GM10248 (cell line): ENCODE measurements at places on chromosomes 5 and 9.

DNA sequence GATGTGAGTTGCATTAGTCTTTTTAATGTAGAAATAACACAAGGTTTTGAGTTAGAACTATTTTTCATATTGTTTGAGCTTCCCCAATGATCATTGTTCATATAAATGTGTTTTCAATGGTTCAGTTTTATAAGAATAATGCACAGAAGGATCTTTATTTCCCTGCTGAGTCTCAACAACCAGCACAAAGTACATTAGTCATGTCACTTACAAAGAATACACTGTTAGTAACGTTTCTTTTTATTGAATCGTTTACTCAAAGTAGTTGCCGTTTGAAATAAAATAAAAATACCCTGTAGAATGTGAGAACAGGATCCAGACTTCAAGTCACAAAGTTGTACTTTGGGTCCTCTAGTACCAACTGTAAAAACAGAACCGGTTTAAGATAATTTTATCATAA is 41.5 kb downstream of the ERCC8 start:
- DNase-seq, result no peak

GRCh38 chr5:153594785-153595184 is 104.3 kb downstream of the GRIA1 start:
- no peak for DNase-seq

DNA sequence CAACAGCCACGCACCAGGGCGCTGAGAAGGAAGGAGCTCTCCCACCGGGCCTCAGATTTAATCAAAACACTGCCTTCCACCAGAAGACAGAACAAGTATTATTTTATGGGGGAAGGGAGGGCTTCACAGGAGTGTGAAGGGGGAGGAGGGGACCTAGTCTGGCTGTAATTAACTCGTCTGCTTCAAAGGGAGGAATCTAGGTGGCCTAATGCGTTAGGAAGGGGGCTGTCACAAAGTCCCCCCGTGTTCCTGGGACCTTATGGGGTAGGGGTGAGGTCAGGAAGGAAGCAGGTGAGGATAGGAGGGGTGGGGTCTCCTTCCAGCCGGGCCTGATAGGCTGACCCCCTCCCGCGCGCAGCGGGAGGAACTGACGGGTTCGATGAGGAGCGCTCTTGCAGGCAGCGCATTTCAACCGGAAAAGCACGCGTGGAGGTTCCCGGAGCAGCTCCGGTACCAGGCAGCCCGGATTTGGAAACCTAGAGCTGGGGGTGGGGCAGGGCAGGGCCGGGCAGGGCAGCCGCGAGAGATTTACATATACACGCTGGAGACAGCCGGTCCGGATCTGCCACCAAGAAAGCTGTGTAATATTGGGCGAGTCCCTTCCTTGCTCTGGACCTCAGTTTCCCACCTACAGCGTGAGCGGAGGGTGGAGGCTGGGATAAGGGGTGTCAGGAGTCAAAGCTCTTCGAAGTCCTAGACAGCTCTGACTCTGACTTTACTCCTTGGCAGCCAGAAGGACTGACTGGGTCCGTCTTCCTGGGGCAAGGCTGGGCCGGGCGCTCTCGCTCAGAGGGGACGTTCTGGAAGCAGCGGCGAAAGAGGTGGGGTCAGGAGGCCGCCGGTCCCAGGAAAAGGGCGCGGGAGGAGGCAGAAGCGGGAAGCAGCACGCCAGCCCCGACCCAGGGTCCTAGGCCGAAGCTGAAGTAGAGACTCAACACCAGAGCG is 1.8 kb downstream of the SHB start:
- no peak for DNase-seq

DNA sequence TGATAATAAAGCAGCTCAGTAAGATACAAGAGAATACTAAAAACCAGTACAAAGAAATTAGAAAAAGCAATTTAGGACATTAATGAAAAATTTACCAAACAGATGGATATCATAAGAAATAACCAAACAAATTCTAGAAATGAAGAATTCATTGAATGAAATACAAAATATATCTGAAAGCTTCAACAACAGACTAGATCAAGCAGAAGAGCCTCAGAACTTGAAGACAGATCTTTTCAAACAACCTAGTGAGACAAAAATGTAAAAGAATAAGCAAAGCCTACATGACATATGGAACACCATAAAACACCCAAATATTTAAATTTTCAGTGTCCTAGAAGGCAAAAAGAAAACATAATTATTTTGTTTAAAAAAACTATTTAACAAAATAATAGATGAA is 66.9 kb downstream of the SKIC3 start:
- DNase-seq, result no peak

- DNase-seq, result no peak
Observed at GRCh38 chr9:116550696-116551436, 136.2 kb upstream of the TRIM32 start.

- DNase-seq, result no peak
Observed at GRCh38 chr9:25917731-25918362, 239.6 kb upstream of the TUSC1 start.

- no peak for DNase-seq
Observed at GRCh38 chr9:94692601-94693000, 33.9 kb upstream of the AOPEP start.

DNA sequence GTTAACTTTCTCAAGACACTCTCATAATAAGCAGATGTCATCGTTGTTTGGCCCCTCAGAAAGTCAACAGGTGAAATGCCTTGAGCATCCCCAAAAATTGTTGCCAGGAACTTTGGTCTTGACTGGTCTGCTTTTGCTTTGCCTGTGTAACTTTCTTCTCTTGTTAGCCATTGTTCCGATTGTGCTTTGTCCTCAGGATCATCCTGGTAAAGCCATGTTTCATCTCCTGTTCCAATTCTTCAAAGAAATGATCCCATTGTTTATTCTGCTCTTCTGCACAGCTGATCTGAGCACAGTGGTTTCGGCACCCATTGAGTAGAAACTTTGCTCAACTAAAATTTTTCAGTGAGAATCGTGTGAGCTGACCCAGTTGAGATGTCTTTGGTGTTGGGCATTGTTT is 8.1 kb upstream of the ZBED3 start:
- DNase-seq, result no peak

- DNase-seq, result no peak
Observed at GRCh38 chr9:76687861-76688391, 76.3 kb upstream of the PCA3 start.

DNA sequence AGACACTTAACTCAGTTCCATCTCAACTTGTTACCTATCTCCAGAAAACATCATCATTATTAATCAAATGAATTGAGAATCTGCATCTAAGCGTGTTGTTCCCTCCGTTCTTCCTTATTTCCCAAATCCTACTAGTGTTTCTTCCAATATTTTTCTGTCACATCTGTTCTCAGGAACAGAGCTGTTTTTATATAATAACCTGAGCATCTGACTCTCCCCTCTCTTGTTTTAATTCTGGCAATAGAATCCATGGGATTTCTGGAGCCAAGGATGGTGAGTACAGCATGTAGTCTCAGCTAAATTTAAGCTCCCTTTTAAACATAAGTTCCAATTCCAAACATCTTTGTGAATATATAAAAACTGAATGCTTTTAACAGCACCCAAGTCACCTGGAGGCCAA is 558.3 kb downstream of the DTWD2 start:
- no peak for DNase-seq

DNA sequence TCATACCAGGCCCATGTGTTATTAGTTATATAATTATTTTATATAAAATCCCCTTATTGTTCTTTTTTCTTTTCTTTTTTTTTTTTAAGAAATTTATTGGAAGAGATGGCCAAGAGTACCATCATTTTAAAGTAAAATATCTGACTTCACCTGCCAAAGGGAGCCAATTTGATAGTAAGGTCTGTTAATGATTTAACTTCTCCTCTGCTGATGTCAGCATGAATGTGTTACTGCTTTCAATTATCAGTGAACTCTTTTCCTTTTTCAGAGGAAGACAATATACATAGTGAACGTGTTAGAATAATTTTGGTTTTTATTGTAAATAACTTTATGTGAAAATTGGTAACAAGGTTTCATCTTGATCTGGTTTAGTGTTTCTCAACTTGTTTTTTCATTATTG is 409.6 kb downstream of the SH3GL2 start:
- DNase-seq, result no peak

DNA sequence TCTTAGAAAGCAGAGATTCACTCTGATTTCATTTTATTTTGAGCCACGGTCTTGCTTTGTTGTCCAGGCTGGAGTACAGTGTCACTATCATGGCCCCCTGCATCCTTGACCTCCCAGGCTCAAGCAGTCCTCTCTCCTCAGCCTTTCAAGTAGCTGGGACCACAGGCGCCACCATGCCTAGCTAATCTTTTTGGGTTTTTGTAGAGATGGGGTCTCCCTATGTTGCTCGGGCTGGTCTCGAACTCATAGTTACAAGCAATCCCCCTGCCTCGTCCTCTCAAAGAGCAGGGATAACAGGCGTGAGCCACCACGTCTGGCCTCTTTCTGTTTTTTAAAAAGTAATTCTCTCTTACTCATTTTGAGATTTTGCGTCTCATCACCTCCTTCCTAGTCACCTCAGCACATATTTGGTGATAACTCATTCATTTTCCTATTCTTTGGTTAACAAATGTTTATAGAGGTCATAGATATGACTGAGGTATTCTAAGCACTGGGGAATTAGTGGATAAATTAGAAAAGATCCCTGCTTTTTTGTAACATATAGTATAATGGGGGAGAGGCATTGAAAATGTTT is 10.8 kb upstream of the DCP2 start:
- DNase-seq, result no peak

- DNase-seq, result no peak
Observed at GRCh38 chr5:116637149-116637740, 62.6 kb upstream of the SEMA6A start.

DNA sequence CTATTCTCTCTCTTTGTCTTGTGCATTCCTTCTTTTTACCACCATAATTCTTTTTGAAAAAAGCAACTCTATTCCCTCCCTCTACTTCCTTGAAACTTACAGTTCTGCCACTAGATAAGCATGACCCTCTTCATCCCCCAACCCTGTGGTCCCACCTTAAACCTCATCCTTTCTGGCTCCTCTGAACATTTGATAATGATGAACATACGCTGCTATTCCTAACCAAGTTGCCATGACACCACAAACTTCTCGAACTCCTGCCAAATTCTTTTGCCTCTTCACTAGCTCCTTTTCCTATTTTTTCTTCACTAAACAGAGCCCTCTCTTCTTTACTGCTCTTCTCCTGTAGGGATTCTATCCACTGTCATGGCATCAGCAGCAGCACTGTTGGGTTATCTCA is 57.1 kb downstream of the MOCS2 start:
- no peak for DNase-seq

GRCh38 chr5:111945535-111945934 is 188.5 kb upstream of the NREP start:
- DNase-seq, result no peak

DNA sequence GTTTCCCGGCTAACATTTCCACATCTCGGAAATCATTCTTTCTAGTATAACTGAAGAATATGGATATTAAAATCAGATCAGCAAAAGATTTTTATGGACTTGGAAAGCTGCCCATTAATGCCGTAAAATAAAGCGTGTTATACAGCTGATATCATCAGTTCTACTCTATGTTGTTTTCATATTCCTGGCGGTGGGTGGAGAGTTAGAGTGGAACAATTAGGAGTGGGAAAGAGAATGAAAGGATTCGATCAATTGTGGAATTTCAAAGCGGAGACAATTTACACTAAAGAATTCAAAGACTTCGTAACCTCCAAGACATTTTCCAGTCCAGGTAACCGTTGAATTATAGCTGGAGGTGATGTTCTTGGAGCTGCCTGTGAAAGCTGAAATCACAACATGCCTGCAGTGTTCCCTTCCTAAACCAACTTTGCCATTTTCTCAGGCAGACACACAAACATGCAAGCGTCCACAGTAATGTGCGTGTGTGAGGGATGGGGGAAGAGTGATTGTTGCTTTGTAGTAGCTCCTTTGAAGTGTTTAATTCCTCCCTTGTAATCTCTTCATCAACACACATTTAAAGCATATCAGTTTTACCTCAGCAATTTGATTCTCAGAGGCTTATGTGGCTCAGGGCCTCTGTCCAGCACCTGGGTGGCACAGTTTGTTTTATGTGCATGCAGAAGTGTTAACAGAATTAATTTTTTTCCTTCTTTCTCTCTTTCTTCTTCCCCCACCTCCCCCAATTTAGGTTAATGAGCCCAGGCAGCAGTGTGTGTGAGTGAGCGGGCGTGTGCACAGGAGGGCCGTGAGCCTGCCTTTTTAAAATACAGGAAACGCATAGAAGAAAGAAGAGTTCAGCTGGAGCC is 544.1 kb downstream of the RAB3C start:
- DNase-seq, result no peak

DNA sequence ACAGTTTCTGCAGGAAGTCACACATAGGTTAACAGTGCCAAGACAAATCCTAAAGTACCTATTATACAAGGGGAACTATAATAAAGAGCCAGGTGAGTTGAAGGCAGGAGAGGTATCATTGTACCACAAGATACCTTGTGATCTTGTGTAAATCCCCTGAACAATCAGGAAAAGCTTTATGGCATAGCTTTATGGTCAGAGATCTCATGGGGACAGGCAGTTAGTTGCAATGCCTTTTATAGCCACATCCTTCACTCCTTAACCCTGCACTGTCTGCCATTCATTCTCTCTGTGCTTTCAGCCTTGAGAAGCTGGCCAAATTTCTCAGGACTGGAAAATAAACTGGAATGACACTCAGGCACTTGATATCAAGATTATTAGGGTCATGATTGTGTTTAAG is 97.0 kb downstream of the GHR start:
- no peak for DNase-seq
